GM13977 (cell line): ENCODE measurements at places on chromosomes 7 and 10.

DNA sequence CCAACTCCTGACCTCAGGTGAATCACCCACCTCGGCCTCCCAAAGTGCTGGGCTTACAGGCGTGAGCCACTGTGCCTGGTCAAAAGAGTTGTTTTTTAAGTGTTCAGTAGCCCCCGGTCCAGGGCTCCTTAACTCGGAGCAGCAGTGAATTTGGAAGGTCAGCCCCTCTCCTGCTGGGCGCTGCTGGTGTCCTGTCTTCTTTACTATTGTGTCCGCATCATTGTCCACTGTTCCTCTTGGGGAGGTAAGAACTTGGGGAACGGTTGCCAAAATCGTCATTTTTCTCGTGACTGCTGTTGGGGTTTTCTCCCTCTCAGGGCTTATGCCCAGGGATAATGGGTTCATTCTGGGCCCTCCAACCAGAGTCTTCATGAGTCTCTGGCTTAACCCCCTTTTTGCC, 46.7 kb downstream of the CAMK1D start:
- no peak for DNase-seq

- DNase-seq: no peak
Measured at GRCh38 chr10:13092291-13093102, 7.5 kb upstream of the OPTN start.

GRCh38 chr10:29804025-29804852, 169.5 kb upstream of the SVIL start:
- DNase-seq: no peak

DNA sequence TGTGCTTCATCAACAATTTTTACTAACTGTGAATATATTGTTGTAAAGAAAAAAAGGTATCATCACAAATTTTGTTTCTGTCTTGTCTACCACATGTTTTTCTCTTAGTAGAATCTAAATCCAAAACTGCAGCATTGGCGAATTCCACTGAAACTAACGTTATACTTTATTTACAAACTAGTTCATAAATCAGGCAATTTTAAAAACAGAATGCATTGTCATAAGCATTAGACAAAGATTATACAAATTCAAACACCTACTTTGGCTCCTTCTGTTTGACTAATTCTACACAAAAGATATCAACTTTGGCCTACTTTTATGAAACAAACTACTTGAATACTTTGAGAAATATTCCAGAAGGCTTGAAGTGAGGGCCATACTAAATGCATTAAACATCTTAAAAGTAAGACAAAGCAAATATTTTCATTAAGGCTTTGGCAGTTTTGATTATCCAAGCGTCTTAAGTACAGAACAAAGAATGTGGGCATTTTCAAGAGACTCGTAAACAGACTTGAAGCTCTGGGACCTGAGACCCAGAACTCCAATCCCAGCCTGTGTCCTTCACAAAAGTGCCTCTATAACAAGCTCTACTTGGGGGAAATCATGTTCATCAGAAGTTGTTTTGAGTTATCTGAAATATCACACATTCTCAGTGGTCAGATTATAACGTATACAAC, 81.0 kb downstream of the CPVL start:
- no peak for DNase-seq

DNA sequence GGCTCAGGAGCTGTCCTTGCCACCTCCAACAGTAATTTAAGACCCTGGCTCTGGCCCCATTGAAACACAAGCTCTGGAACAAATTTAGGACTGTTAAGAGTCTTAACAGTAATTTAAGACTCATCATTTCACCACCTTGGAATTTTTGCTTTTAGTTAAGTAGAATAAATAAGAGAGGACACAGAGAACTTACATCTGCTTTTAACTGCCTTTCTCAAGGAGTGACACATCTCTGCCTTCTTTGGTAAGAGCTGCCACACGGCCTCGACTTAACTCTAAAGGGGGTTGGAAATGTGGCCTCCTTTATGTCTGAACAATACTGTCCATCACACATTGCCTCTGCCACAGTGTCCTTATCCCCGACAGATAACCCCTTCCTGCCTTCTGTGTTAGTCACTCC, 77.9 kb downstream of the HERPUD2 start:
- no peak for DNase-seq

DNA sequence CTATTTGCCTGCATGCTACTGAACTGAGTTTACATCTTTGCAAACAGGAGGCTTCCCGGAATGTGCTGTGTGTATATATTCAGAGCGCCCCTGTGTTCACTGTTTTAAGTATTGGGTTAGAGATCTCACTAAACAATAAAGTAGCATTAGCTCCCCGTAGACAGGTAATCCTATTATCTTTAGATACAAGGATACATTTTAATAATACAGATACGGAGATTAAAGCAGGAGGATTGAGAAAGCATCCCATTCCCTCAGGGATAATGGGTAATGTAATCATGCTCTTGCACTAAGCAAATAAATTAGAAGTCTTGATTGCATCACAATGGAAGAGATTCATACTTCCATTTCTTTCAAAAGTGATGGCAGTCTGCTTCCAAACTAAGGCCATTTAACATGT, 809.0 kb downstream of the NRG3 start:
- no peak for DNase-seq

DNA sequence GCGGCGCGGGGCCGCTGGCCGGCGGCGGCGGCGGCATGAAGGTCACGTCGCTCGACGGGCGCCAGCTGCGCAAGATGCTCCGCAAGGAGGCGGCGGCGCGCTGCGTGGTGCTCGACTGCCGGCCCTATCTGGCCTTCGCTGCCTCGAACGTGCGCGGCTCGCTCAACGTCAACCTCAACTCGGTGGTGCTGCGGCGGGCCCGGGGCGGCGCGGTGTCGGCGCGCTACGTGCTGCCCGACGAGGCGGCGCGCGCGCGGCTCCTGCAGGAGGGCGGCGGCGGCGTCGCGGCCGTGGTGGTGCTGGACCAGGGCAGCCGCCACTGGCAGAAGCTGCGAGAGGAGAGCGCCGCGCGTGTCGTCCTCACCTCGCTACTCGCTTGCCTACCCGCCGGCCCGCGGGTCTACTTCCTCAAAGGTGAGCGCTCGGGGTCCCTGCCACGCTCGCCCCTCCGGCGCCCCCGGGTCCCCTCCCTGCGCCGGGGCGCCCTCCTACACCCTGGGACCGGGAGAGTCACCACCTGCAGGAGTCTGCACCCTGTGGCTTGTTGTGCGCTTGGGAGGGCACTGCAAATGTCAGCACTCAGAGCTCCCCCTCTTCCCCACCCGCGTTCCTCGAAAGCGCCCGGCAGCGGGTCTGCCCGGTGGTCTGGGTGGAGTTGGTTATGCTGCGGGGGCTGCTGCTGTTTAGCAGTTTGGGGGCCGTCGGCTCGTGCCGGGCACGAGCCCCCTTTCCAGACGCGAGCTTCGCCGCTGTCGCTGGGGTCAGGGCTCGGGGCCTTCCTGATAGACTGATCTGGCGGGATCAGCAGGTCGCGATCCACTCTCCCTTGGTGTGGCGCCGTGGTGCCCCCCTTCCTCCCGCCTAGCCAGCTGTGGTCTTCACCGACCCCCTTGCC, 627 bp downstream of the DUSP5 start:
- peak; percentile 52 for DNase-seq

GRCh38 chr10:108469940-108470339, 1305.4 kb upstream of the SORCS1 start:
- no peak for DNase-seq

DNA sequence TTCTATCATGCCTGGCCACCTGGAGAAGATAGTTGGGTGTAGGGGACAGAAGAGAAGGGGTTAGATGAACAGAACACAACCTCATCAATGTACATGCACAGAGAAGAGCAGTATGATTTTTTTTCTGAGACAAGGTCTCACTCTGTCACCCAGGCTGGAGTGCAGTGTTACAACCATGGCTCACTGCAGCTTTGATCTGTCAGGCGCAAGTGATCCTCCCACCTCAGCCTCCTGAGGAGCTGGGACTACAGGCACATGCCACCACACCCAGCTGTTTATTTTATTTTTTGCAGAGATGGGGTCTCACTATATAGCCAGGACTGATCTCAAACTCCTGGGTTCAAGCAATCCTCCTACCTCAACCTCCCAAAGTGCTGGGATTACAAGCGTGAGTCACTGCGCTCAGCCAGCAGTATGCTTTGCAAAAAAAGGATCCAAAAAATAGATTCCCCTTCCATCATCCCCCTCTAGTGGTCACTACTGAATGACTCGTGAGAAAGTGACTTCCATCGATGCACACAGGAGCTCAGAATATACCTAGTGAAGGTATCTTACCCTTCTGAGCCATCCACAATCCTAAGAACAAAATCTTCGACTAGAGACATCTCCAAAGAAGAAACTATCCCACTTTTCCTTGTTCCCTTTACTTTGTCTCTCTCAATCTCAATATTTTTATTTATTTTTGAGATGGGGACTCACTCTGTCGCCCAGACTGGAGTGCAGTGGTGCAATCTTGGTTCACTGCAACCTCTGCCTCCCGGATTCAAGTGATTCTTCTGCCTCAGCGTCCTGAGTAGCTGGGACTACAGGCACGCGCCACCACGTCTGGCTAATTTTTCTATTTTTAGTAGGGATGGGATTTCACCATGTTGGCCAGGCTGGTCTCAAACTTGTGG, 21.0 kb downstream of the ZCWPW1 start:
- peak; percentile 68 for DNase-seq

DNA sequence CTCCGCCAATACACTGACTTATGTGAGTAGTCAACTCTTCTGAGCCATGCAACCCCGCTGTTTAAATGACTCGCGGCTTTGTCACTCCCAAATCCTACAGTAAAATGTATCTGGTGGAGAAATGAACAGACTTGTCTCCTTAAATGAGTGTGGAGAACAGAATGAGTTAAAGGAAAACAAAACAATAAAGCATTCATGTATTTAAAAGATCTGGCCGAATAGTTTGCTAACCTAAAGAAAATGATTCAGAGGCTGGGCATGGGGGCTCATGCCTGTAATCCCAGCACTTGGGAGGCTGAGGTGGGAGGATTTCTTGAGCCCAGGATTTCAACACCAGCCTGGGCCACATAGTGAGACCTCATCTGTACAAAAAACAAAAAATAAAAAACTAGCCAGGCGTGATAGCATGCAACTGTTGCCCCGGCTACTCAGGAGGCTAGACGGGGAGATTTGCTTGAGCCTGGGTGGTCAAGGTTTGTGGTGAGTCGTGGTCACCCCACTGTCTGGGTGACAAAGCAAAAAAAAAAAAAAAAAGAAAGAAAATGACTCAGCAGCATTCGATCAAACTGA, 86.5 kb upstream of the PFKP start:
- DNase-seq: no peak

DNA sequence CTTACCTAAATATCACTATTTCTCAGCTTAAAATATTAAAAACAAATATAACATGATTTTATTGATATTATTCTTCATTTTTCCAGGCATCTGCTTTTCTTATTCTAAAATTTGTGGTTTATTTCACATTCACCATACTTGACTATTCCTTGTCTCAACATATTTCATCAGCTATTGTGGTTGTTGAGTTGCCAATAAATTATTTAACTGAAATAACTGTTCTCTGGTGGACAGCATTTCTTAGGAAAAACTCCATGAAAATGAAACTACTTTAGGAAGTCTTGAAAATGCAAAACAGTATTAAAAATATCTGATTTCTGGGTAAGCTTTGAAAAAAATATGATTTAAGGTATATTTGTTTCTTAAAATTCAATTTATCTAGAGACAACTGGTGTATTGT, 122.9 kb upstream of the SEMA3A start:
- no peak for DNase-seq

DNA sequence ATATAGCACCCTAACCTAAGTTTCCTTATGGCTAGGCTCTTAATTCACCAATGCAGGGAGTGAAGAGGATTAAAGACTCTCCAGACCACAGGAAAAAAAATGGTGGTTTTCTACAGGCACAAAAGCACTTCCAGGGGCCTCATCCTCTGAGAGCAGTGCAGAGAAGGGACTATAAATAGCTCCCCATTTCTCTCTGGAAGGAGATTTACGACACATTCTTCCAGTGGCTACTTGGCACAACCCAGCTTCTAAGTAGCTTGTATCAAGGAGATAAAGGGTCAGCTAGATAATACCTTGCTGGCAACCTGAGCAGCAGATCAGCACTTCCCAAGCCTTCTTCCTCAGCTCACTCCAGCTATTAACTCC, 73.5 kb downstream of the CRPPA start:
- no peak for DNase-seq

DNA sequence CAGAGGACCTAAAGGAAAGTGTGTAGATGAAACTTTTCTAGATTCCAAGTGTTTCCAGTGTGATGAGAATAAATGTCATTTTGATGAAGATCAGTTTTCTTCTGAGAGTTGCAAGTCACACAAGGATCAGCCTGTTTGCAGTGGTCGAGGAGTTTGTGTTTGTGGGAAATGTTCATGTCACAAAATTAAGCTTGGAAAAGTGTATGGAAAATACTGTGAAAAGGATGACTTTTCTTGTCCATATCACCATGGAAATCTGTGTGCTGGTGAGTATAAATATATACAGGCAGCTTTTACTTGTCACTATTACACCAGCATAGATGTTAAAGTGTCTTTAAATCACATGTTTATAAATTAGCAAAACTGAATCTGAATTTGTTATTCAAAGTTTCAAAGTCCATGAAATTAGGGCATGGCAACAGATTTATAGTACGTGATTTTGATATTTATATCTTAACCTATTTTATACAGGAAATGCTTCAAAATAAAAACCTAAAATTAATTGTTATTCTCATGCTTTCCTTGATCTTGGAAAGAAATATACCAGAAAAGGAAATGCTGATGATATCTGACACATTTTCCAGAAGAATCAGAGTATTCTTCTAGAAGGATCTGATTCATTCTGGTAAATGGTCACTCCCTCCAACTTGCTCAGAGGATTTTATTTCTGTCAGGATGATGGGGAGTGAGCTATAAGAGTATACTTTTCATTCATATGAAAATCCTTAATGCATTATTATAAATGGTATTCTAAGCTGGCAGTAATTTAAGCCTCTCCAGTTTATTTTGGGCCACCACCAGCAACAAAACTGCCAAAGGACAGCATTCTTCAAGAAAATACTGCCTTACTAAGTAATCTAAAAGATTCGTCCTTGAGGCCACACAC, 71.4 kb downstream of the ITGB8 start:
- DNase-seq: no peak

- no peak for DNase-seq
Measured at GRCh38 chr7:158273138-158273651, 314.4 kb downstream of the PTPRN2 start.

GRCh38 chr7:76077435-76077834, 29.5 kb downstream of the MDH2 start:
- no peak for DNase-seq

DNA sequence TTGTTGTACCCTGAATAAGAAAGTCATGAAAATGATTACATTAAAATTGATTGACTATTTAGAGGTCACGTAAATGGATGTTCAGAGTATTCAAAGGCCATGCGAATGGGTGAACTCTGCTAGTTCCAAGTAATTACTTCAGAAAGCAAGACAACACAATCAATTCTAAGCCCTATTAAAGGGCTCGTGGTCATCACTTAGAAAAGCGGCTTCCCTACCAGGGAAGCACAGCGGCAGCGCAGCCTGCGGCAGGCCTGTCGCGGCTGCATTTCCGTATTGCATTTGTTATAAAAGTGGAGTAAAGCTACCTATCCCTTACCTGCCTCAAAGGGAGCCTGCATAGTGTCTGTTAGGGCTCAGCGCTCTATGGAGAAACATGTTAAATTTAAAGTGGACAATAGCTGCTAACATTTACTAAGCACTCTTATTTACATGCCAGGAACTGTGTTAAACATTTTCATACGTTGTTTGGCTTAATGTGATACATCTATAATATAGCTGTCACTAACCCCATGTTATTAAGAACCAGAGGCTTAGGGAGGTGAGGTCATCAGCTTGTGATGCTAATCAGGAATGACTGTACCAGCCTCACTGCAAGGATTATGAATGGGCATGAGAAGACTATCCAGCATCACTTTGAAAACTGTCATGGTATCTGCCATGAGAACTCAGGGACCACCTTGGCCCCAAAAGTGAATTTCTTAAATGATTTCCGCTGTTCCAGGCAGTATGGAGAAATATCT, 187.5 kb downstream of the CELF2 start:
- DNase-seq: no peak

GRCh38 chr7:116447436-116447835, 52.1 kb upstream of the CAV2 start:
- no peak for DNase-seq
